ENCODE measurements at places on chromosomes 2 and 18.

GRCh38 chr18:28039078-28039477 lies 137.9 kb downstream of the CDH2 start:
- no peak for DNase-seq

DNA sequence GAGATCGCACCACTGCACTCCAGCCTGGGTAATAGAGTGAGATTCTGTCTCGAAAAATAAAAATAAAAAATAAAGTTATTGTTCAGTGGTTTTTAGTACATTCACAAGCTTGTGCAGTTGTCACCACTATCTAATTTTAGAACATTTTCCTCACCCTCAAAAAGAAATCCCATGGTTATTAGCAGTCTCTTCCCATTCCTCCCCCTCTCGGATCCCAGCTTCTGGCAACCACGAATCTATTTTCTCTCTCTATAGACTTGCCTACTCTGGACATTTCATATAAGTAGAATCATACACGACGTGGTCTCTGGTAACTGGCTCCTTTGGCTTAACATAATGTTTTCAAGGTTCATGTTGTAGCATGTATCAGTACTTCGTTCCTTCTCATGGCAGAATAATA lies 38.6 kb downstream of the CABLES1 start:
- no peak for DNase-seq

DNA sequence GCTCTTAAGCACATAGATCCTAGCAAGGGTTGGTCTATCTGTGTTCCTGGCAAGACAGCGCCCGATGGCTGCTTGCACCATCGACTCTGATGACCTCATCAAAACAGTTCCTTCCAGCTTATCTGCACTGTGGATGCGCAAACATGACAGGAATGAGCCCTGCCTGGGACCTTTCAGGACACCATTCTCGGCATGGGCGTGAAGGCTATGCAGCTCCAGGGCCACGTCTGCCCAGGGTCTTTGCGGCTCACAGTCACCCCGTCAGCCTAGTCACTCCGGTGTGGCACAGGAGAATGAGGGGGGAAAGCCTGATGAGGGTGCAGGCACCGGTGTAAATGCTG lies 147.8 kb upstream of the TWIST2 start:
- DNase-seq, result no peak

DNA sequence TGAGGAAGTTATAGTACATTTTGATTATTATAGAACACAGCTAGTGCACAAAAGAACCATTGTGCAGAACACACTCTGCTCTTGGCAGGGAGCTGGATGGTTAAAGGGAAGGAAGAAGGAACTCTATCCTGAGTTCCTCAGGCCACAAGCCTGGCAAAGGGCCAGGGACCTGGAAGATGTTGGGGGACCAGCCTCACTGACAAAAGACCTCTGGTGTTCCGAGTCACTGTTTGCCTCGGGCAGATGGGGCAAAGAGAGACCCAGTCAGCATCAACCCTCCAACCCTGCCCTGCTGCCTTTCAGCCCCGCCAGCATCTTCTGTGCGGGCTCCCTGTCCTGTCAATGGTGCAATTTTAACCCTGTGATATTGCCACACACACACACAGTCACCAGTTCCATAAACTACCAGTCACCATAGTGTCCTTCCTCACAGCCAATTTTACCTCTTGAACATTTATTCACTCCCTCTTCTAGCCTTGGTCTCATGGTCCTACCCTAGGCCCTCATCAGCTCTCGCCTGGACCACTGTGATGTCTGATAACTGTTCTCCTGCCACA lies 21.9 kb downstream of the NEMP2 start:
- no peak for DNase-seq

GRCh38 chr2:122203523-122203922 lies 448.1 kb downstream of the TSN start:
- DNase-seq, result no peak

GRCh38 chr2:74532222-74532621 lies 2.5 kb downstream of the HTRA2 start:
- no peak for DNase-seq

- DNase-seq, result no peak
Measured at GRCh38 chr2:120934574-120935338, 199.1 kb downstream of the GLI2 start.

DNA sequence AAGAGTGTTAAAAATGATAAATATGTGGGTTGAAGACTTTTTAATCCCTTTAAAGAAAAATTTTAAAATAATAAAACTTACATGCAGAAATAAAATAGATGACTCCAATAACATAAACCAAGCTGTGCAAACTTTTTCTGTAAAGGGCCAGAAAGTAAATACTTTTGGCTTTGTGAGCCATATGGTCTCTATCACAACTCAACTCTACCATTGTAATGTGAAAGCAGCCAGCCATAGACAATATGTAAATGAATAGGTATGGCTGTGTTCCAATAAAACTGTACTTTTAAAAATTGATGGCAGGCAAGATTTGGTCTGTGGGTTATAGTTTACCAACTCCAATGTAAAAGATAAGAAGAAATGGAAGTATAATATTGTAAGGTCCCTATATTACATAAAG lies 45.2 kb downstream of the SNED1 start:
- DNase-seq, result no peak

- no peak for DNase-seq
Measured at GRCh38 chr2:25521665-25522387, 151.6 kb downstream of the DTNB start.

Measured in iPS DF 6.9 (cell line).